ENCODE measurements at places on chromosomes 16 and 17.

GRCh38 chr17:61131585-61131984 is 268.1 kb upstream of the TBX2 start:
- no peak for DNase-seq

DNA sequence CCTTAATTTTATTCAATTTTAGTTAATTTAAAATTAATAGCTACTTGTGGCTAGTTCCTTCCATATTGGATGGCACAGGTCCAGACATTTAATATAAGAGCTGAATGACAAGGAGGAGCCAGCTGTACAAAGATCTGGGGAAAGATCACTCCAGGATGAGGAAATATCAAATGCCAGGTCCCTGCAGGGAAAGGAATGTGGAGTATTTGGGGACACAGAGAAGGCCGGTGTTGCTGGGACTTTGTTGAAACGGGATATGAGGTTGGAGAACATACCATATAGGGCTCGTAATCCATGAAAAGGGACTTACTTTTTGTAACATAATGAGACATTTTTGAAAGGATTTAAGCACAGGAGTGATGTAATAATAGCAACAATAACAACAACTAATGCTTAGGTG is 426.8 kb downstream of the HS3ST4 start:
- no peak for DNase-seq

DNA sequence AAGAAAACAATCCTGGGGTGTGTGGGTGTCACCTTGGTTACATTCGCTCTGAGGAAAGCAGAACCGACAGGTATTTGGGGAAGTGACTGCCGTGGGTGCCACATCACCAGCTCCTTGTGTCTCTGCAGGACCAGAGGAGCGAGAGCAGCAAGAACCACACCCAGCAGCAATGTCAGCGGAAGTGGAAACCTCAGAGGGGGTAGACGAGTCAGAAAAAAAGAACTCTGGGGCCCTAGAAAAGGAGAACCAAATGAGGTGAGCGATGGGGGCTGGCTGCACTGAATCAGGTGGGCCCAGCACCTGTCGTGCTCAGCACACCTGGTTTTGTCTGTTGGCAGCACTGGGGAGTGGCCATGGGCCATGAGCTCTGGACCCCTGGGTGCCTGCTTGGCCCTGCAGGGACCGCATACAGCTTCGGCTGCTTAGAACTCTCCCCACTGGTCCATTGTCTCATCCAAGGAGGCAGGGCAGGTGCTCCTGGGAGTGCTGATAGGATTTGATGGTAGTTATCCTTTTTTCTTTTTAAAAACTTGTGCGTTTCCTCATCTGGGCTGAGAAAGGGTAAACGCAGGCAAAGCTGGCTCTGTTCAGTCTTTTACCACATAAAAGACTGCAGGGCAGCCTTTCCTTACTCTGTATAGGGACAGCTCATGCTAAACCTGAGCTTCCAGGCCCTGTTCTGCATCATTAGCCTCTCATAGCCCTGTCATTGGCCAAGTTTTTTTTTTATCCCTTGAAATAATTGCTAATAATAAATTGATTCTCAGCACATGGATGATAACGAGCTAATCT is 29.4 kb downstream of the HMOX2 start:
- DNase-seq, result no peak

DNA sequence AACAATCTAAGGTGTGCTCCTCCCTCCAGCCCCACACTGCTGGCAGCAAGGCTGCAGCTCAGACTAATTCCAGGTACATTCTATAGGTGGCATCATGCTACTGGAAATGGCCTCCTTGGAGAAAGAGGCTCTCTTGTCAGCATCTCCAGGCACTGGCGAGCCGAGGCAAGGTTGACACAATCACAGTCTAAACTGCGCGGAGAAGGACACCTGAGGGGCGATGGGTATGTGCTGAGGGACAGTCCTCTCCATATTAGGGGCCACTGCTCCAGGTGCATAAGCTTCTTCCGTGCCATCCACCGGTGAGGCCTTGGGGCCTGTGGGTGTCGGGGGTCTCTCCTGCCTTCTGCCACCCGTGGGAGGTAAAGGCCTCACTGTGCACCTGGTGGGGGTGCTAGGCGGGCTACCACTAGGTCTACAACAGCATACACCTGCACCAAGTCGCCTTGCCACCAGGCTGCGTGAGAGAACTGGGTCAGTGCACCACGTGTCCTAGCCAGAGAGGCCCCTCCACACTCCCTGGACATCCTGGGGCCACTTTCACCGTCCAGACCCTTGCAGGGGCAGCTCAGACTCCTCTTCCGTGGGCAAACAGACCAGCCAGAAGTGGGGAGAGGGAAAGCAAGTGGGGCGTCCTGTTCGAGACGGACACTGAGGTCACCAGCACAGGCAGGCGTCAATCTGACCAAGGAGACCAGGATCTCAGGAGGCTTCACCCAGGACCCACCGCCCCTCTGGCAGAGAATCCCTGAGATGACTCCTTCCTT is 12.1 kb upstream of the CBX8 start:
- DNase-seq, result no peak

DNA sequence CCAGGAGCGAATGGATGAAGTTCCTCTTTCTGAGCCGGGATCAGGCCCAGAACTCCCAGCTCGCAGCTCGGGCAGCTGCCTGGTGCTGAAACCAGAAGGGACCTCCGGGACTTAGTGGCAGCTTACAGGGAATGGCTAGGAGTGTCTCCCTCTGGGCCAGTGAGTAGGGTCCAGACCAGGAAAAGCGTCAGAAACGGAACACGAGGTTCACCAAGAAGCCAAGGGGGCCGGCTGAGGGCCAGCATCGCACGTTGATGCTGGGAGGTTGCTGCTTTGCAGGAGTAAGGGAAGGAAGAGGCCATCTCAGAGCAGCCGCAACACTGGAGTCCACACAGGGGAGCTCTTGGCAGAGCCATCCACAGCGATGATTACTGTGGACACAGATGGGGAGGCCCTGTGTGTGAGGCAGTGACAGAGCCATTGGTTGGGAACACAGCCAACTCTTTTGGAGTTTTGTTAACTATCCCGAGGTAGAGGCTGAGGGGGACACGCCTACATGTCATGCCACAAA is 74.0 kb upstream of the CREBBP start:
- no peak for DNase-seq

DNA sequence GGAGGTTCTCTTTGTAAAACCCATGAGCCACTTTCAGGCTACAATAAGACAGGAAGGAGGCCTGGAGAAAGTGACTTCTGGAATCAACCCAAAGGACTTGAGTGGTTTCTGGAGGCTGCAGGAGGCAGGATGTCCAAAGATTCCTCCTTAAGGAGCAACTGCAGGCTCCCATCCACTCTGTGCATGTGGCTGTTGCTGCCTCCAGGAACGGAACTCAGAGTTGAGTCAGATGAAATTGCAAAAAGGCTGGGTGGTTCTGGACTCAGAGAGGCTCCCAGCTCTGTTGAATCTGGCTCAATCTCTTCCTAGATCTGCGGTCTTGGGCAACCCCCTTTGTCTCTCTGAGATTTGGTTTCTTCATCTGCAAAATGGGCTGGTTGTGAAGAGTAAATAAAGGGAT is 197.1 kb downstream of the SHISA9 start:
- DNase-seq, result no peak

DNA sequence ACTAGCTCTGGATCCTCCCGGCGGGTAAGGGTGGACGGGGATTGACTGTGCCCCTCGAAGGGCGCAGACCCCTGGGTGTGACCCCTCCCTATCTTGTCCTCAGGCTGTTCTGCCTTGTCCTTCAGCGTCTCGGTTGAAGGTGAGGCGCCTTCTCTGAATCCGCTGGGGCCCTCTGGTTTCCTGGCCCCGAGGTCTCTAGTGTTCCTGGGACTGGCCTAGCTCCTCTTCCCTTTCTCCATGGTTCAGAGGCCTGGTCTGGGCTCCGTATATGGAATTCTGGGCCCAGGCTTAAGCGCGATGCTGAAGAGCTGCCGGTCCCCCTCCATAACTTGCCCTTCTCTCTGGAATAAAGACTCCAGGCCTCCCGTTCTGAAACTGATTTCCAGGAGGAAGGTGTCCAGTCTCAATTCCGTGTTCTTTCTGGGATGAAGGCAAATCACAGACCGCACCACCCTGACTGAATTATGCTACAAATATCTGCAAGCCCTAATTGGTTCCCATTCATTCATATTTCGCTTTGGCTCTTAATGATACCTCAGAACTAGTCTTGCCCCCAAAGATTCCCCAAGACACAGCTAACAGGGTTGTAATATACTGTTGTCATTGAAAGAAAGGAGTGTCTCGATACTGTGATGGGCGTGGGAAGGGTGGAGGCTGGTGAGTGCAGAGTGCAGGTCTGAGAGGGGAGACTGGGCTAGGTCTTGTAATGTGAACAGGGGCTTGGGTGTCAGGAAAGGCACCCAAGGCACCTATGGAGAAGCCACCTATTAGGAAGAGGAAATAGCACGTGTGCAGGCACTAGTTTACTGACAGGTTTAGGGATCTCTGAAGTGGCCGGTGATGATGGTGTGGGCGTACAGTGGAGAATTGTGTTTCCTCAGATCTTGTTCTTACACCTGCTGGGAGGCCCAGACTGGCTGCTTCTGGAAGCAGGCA is 851 bp downstream of the EDC4 start:
- DNase-seq, result no peak

GRCh38 chr16:83830091-83830768 is 22.5 kb downstream of the HSBP1 start:
- DNase-seq, result no peak

DNA sequence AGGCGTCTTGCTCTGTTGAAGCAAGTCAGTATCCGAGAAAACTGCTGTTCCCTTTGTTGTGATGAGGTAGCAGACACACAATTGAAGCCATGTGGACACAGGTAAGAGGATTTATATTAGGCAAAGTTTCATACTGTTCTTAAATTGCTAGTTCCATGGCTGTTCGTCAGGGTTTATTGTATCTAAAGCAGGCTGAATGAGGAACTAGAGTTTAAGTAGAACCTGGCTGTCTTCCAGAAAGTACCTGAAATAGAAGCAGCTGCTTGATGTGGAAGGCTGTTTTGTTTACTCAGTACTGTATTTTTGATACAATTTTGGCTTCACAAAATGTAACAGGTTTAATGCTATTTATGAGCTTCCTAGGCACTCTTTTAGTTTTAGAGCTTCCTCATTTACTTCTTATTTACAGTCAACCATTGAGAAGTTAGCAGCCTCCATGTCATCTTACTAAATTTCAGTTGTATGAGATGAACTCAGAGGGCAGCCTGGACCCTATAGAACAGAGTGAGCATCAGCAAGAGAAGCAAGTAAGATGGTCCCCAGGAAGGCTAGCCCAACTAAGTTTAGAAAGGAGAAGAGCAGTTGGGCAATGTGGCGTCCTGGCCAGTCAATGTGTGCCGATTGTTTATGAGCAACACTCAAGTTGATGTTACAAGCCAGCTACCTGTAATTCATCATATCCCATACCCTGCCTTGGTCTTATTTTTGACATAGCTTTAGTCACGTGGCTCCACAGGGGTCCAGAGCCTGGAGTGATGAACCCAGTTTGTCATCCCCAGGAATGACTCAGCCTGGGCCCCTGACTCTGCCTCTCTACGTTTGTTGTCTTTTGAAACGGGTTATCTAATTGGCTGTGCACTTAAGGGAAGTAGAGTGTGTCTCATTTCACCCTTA is 9.7 kb upstream of the ARL2BP start:
- DNase-seq, result peak; percentile 60

DNA sequence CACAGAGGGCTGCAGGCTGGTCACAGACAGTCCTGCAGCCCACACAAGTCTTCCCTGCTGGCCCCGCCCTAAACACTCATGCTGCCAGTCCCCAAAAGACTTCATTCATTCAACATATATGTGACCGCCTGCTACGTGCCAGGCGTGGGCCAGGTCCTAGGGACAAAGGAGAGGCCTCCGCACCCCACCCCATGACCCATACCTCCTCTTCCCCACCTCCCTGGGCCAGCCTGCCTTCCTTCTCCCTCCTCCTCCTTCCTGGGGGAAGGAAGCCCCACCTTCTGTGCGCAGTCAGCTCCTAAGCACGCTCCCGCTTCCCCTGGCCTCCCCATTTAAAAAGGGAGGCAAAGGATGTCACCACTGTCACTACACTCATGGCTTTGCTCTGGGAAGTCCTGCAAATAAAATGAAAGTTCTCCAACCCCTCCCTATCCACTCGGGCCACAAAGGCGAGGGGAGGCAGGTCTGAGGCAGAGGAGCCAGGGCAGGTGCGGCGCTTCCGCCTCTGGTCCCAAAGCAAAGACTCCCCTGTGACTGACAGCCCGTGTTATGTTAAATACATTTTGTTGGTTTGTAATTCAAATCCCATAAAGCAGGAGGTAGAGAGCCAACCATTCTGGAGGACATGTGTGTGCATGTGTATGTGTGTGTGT is 9.0 kb downstream of the DNAAF8 start:
- no peak for DNase-seq

DNA sequence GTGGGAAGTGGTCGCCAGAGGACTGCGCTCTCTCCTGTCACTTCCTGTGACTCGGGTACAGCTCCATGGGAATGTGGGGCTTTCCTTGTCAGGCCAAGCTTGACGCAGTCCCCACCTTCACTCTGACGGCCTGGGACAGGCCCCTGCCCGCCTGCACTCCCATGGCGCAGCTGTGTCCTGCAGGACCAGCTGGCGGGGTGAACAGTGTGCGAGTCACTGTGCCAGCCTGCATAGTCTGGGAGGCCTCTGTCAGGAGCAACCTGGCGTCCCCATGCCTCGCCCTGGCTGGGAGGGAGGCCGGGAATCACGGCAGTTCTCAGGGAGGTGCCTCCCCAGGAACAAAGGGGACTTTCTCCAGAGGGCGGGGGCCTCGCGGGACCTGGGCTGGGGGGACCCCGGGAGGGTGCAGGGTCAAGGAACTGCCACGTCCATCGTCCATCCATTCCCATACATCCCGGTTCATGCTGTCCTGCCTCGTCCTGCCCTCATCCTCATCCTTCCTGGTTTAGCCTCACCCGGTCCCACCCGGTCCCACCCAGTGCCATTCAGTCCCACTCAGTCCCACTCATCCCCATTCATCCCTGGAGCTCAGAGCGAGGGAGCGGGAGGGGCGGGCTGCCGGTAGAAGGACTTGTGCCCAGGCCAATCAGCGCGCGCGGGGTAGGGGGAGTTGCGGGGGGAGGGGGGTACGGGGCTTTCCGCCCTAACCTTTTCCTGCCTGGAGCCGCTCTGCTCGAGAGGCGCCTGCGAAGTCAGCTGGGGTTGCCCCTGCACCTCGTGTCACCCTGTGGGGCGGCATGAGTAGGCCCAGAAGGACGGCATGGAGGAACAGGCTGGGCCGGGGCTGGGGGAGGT is 13.4 kb downstream of the FLYWCH1 start:
- DNase-seq, result no peak

- DNase-seq, result no peak
These were observed 388.0 kb upstream of the TNRC6C start for GRCh38 chr17:77570565-77570898.

DNA sequence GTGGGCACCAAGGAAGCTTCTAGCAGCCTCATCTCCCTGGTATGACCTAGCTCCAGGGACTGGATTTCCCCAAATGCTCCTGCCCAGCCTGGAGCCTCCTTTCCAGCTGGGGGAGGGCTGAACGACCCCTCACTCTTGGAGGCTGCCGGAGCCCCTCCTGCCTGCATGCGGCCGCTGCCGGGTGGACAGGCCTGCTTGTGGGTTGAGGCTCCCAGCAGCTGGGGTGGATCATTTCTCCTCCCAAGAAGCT is 213.6 kb downstream of the SEC14L1 start:
- no peak for DNase-seq

GRCh38 chr17:65398040-65398787 is 163.2 kb downstream of the AXIN2 start:
- DNase-seq, result no peak

Data from non-pigmented ciliary epithelial cell (primary cell).